Epithelial cell of umbilical artery (primary cell): ENCODE measurements at places on chromosomes 7 and 10. TPM values are rescaled to one million over a fixed set of nuclear protein-coding genes. Genes with fewer than 3 reads are reported as not detected.

AP5Z1 gene
- 16.7 and 20.8 TPM in 2 replicates for total RNA-seq

KCNMA1 gene
- total RNA-seq = 0.32 and 1.4 TPM in 2 replicates

WAC gene
- total RNA-seq = 35.1 and 58.2 TPM in 2 replicates

TCAF2 gene
- total RNA-seq = 3.6 and 8.4 TPM in 2 replicates

CD36 gene
- 0.15 and 0.32 TPM in 2 replicates for total RNA-seq

ECHDC3 gene
- 2.6 and 16.3 TPM in 2 replicates for total RNA-seq

CYP26C1 gene
- 0.32 and 1.4 TPM in 2 replicates for total RNA-seq

HOXA10 gene
- 17.9 and 20.1 TPM in 2 replicates for total RNA-seq

TET1 gene
- total RNA-seq = 0.32 and 0.46 TPM in 2 replicates

LRRN3 gene
- total RNA-seq = 0.15 TPM in 1 of 2 replicates, not detected in the other

CPVL gene
- not detected in 2 replicates for total RNA-seq

ACHE gene
- under 0.01 and 0.15 TPM in 2 replicates for total RNA-seq

NPC1L1 gene
- total RNA-seq = not detected in 2 replicates

ACTL6B gene
- not detected in 2 replicates for total RNA-seq

FAM237B gene
- not detected in 2 replicates for total RNA-seq

SAP25 gene
- not detected in 2 replicates for total RNA-seq

POU6F2 gene
- total RNA-seq = not detected in 2 replicates

OR6V1 gene
- total RNA-seq = not detected in 2 replicates

POLR3A gene
- total RNA-seq = 16.6 and 19.5 TPM in 2 replicates

LRRC17 gene
- total RNA-seq = 106 and 124 TPM in 2 replicates

INPP5F gene
- 37.1 and 46.4 TPM in 2 replicates for total RNA-seq

C10orf143 gene
- 0.65 and 0.91 TPM in 2 replicates for total RNA-seq

NOS3 gene
- total RNA-seq = 13.3 and 26.4 TPM in 2 replicates

OGDHL gene
- 0.91 and 1.6 TPM in 2 replicates for total RNA-seq

SORCS3 gene
- total RNA-seq = not detected in 2 replicates

CYP2C9 gene
- total RNA-seq = not detected in 2 replicates

GARS1 gene
- 89.5 and 139 TPM in 2 replicates for total RNA-seq
